NCI-H2081 treated with DMSO at 0.1 percent for 48 hours (cell line): ENCODE measurements at places on chromosomes 2 and 18.

DNA sequence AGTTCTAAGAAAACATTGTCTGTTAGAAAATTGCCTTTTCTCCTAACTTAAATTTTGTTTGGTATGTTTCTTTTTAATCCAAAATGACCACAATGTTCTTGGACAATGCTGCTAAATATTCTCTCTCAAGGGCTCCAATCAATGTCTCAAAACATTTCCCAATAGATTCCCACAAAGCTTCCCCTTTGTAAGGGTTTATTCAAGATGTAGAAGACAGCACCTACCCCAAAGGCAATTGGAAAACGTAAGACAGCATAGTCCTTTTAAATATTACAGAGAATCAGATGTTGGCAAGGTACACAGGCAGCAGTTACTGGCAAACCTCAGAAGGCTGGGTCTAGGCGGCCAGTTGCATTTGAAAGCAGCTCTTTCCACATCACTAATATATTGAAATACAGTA lies 18.3 kb upstream of the RIF1 start:
- DNase-seq: no peak

DNA sequence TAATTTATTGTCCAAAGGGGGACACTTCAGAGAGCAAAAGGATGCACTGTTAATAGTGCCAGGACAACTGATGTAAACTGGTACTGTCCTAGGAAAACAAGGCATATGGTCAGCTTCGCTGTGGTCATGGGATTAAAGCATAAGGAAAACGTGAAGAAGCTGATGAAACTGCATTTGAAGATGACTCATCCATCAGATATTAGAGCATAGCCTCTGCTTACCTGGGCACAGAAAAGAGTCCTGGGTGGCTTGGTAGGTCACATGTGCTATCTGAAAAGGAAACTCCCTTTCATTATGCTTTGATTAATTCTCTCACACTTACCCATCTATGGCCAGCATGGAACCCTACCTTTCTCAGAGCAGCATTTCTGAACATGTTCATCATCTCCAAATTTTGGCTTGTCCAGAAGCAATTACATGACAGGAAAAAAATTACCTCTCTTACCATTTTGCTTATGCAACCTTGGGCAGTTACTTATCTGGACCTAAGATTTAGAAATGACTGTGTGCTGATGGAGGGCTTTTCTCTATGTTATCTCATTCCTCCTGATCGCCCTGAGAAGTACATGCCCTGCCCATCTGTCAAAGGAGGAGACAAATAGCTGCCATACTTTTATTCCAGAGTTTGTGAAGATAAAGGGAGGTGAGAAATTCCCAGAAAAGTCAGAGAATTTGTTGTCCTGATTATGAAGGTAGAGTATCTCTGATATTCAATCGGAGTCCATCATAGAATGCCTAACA lies 275.3 kb upstream of the SLC14A2 start:
- no peak for DNase-seq

GRCh38 chr2:190996338-190996946 lies 17.5 kb downstream of the STAT1 start:
- no peak for DNase-seq

DNA sequence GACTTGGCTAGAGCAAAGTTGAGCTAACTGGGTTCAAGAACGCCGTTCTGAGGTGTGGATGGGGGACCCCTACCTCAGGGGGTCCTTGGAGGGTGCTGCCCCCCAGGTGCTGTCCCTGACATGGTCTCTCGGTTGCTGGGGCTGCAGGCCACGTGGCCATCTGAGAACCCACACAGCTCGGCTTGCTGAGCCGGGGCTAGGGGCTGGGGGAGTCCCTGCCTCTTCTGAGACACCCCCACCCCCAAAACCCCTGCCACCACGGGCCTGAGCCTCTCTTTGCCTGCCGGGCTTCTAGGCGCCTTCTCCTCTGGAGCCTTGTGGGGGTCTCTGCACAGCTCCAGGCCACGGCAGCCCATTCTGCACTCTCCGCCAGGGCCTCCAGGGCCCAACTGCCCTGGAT lies 52.0 kb upstream of the LAMA1 start:
- no peak for DNase-seq

GRCh38 chr2:133576714-133577113 lies 8.5 kb upstream of the NCKAP5 start:
- no peak for DNase-seq

DNA sequence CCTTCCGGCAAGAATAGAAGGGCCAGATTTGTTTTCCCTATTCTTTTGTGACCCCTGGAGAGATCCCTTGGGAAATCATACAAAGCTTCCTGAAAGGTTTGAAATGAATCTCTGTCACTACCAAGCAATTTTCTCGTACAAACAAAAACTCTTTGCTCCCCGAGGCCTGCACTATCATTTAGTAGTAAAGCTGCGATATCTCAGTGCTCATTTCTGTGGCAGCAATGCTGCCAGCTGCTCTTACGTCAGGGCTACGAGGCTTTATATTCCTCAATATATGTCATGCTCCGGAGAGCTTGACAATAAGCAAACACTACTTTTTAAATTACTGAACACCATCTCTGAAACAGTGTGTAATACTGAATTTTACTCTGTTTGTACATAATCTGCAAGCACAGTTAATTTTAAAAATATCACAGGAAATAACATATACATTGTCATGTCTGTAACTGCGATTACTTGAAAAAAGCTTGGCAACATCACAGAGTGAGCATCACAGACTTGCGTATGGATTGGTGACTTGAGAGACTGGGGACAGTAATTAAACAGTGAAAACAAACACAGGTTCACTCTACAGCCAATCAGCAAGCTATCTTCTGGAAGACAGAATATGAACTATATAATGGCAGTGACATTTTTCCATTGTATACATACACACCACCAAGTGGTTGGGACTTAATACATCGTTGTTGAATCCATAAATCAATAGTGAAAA lies 403.3 kb upstream of the NETO1 start:
- peak; percentile 54 for DNase-seq

- no peak for DNase-seq
Observed at GRCh38 chr2:109638795-109639194, 24.6 kb downstream of the SOWAHC start.

GRCh38 chr2:18487106-18487913 lies 73.1 kb downstream of the RDH14 start:
- DNase-seq: no peak

DNA sequence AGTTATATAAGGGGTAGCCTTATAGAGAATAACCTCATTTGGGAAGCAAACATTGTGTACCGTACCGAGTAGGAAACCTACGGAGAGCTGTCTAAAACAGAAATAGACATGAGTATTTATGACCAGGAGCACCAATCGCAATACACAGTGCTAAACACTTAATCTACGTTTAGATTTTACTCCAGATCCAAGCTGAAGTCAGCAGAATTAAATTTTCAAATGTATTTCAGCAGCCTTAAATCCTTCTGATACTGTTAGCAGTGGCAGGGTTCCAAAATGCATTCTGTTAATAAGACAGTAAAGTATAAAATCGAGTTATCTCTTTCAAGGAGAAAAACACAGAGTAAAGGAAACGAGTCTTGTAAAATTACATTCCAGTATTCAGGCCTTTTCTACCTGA lies 118.1 kb upstream of the ZNF521 start:
- DNase-seq: no peak

DNA sequence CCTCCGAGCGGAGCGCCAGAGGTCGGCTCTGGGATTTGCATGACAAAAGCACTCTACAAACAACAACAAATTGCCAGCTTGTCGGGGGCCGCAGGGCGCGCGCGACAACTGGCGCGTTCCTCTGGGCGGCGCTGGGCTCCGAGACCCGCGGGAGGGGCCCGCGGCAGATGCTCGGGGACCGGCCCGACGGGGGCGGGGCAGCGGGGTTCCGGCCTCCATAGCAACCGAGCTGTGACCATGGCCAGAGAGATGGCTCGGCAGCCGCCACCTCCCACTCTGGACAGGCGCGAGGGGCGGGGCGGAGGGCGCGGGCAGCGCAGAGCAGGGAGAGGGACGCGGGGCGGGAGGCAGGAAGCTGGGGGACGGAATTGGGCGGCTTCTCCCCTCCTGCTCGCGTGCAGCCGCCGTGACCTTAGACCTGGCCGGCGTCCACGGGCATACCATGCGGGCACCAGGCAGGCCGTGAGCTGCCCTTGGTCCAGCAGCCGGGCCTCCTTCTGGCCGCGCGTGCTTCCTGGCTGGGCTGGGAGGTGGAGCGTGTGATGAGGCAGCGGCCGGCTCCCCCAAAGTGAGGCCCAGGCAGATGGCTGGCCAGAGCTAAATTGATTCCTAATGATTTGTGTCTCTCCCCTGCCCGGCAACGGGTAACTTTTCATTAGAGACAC lies 171.5 kb downstream of the CELF4 start:
- no peak for DNase-seq

DNA sequence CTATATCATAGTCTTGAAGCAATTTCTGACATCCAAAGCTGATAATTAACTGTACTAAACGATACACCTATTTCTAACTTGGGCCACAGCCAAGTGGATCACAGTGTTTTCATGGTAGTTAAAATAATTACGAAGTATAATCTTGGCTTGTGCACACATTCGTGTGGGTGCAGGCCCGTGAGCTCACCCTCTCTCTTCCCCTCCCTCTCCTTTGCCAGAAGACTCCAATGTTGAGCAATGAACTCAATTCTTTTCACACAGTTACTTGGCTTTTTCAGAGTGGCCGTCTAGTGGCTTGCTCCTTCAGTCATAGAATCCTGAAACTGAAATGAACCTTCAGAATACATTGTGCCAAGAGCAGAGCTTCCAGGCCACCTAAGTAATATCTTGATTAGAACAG lies 178.7 kb downstream of the NCKAP5 start:
- DNase-seq: no peak

- no peak for DNase-seq
Observed at GRCh38 chr2:130987519-130988425, 105.5 kb downstream of the FAM168B start.

DNA sequence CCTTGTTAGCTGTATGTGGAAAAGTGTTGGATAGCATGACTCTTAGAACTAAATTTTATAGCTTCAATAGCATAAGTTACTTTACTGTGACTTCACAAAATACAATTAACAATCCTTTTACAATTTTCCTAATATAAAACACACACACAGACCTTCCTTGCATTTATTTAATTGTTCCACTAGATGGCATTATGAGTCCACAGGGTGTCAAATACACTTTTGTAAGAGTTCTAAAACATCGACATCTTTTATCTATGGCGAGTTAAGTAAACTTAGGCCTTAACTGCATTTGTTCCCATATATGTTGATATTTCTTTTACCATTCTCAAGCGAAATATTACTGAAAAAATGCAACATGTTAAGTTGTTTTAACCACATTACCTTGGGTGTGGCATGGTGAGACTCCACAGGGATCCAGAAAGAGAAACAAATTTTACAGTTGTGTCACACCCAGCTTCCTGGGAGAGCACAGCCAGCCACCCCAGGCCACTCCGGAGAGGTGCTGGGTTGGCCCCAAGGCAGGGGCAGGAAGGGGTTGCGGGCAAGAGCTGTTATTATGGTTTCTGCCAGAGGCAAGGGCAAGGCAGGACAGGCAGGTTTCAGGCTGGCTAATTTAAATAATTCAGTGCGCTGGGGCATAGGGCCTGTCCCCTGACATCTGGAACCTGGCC lies 312.4 kb upstream of the MC4R start:
- DNase-seq: peak; percentile 23

GRCh38 chr18:12246849-12247808 lies 7.0 kb upstream of the CIDEA start:
- DNase-seq: no peak

GRCh38 chr2:224973112-224974016 lies 68.9 kb downstream of the DOCK10 start:
- no peak for DNase-seq

GRCh38 chr18:8802017-8802672 lies 96.8 kb downstream of the MTCL1 start:
- DNase-seq: no peak

GRCh38 chr2:198615972-198616371 lies 811.6 kb downstream of the PLCL1 start:
- no peak for DNase-seq

DNA sequence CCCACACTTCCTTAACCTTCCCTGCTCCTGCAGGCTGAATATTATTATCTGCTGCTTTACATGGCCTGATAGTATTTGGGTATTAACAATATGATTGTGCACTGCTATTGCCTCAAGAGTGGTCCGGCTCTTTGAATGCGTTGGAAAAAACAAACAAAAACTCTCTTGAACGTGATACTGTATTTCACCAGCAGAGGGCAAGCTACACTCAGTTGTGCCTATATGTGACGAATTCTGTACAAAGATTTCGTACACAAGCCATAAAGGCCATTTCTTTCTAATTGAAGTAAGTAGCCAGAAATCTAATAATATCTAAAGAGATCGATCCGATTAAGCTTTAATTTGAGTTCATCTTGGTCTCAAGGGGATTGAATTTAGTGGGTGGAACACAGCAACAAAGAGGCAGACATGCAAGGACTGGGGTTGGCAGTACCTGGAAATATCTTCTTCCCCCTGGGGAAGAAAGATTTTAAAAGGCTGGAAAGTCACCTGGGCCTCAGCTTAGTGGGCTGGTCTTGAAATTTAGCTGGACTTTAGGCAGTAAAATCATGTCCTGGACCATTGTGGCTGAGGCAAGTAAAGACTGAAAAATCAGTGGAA lies 49.3 kb upstream of the RAB6D start:
- DNase-seq: peak; percentile 13

GRCh38 chr2:128237081-128237534 lies 81.6 kb downstream of the HS6ST1 start:
- no peak for DNase-seq

DNA sequence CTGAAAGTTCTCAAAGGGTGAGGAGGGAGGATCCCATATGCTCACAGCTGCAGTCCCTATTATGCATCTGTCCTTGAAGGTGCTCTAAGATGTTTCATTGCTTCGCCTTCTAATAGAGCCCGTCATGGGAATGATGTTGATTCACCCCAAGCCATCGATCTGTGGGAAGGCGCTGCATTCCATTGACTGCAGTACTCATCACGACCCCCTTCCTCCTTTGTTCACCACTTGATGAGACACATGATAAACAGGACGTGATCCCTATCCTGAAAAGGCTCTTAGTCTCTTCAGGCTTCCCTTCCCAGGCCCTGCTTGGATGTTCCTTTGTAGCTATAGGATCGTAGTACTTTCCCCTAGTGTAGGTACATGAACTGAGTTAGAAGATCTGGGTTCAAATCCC lies 181.8 kb downstream of the AGPS start:
- no peak for DNase-seq
